ENCODE measurements at places on chromosomes 3 and 15.

DNA sequence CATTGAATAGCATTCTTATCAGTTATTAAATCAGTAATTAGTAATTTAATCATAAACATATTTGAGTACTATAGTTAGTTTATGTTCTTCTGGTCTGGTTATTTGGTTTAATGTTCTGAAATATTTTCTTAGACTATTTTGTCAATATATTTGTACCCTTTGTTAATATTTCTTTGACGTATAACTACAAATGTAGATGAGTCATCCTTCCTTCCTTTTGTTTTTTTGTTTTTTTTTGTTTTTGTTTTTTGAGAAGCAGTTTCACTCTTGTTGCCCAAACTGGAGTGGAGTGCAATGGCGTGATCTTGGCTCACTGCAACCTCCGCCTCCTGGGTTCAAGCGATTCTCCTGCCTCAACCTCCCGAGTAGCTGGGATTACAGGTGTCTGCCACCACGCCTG, 17.4 kb upstream of the EIF3J start:
- DNase-seq = no peak

DNA sequence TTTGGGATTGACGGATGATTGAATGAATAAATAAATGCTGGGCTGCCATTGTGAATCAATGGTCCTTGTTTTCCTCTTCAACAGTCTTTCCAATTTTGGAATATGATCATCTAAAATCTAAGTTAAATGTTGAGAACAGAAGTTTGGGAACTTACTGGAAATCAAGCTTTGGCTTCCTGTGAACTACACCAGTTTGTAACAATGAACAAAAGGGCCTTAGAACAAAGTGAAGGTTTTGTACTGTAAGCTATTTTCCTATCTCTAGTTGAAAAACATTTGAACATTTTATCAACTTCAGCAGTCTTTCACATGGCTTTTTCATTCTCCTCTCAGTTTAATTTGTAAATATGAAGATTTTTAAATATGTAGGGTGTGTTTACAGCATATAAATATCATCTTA, 66.3 kb downstream of the RUBCN start:
- no peak for DNase-seq

DNA sequence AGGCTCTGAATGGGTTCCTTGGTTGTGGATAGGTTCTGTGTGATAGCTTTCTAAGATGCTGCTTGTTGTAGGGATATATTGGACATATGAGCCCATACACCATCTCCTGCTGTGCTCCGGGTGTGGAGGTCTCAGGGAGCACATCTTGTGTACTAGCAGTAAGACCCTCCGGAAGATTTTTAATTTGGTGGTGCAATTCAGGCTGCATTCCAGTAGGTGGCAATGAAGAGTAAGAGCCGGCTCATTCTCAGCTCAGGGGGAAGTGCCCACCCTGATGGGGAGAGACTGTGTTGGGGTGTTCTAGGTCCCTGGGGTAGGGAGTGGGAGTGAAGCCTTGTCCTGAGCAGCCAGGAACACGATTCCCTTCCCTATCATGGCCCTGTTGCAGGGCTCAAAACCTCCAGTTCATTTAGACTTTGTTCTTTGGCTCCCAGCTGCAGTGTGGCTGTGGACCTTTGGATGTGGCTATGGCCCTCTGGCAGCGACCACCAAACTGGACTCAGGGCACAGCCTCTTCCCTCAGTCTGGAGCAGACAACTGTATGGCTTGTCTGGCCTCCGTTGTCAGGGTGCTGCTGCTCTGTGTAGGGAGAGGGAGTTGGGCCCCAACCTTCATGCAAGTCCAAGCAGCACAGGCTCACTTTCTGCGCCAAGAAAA, 104.7 kb downstream of the UNC13C start:
- DNase-seq = peak; percentile 30

GRCh38 chr3:146739203-146739671, 134.1 kb upstream of the PLSCR5 start:
- no peak for DNase-seq

GRCh38 chr15:57444877-57445513, 68.7 kb downstream of the CGNL1 start:
- DNase-seq = peak; percentile 29

DNA sequence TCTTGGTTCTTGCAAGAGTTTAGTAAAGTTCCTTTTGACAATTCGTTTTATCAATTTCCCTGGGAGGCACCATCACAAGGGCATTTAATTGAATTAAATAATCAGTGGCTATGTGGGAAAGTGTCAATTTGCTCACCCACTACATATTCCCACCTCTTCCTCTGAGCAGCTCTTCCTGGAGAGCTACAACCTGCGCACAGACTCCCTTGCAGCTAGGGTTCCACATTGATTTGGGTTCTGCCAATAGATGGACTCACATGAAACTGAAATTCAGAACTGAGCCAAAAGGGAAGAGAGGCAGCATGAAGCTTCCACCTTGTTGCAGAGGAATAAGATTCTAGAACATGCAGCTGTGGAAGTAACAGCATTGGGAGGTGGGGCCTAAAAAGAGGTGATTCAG, 94.8 kb downstream of the TLE3 start:
- DNase-seq = no peak

- DNase-seq = no peak
Observed at GRCh38 chr15:38171973-38172372, 80.7 kb upstream of the SPRED1 start.

- DNase-seq = no peak
Observed at GRCh38 chr15:73982222-73982962, 9.7 kb downstream of the STOML1 start.

- no peak for DNase-seq
Observed at GRCh38 chr15:65957451-65957850, 88.2 kb downstream of the RAB11A start.

GRCh38 chr3:136473716-136474326, 223.7 kb downstream of the PCCB start:
- DNase-seq = no peak

- DNase-seq = no peak
Observed at GRCh38 chr3:126992216-126992615, 9.3 kb downstream of the PLXNA1 start.

DNA sequence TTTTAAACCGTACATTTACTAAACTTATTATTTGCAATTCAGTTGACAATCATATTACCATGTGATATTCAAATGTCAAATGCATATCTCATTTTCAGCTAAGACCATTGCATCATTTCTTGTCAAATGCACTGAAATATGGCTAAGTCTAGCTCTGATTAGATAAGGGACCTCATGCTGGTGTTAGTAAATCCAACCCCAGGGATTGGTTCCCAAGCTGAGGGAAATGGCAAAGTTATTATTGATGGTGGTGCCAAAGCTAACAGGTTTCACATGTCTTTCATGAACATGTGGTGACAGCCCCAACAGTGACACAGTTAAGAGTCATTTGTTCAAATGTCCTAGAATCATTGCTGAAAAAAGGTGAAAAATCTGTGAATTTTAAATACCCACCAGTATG, 641.1 kb downstream of the MECOM start:
- DNase-seq = no peak

DNA sequence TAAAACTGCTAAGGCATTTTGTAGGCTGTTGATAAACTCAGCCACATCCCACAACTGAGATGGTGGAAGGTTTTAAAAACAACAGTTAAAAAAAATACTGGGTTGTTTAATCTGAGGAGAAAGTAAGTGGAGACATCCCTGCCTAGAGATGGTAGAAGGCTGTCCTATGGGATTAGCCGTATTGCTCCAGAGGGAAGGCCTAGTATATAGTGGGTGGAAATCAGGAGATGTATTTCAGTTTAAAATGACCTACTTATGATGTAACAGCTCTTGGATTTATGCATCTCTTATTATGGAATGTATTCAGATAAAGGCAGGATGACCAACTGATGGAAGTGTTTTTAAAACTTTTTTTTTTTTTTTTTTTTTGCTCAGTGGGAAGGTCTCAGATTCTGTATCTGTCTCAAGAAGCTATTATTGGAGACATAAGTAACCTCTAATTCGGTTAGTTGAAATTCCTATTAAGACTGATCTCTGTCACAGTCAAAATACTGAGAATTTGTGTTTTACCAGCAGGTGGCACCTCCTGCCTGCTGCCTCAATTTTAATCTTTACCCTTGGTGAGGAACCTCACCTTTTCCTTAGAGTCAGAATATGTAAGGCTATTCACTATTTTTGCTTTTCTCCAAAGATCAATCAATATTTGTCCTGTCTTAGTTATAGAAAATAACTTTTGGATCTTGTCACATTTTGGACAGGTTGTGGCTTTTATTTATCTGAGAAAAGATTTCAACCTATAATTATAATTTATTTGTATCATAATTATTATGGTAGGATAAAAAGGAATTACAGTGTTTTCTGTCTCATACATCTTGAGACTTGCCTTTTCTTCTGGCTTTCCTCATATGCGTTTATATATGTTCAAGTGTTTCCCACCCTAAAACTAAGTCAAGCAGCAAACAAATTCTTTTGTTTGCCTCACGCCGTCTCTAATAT, 63.0 kb downstream of the VPS8 start:
- DNase-seq = peak; percentile 49

DNA sequence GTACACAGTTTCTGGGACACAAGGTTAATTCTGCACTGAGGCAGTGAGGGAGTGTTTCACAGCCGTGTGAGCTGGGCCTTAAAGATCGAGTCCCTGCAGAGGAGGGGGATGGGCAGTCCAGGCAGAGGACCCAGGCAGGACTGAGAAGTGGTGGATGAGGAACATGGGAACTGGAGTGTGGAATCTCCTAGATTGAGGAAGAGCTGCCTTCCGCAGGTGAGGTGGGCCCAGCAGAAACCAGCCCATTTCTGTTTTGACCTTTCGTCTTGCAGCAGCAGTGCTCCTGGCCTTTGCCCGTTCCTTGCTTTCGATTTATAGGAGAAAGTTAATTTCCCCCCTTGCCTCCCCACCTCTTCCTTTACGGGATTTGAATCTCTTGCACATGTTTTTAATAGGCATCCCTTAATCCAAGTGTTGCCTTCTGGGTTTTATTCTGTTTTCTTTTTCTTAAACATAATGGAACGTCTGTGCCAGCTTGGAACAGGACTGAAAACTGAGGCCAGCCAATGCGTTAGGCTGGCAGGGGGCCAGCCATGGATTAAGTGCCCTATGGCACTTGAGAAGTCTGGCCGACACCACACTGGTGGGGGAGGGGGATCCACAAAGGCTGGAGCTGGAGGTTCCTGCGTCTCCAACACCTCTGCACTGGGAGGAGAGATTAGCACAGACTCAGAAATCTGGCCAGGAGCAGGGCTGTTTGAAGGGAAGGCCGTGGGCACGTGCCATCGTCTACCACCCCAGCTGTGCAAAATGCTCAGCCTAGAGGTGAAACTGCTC, 78.1 kb downstream of the AAGAB start:
- DNase-seq = no peak

- no peak for DNase-seq
Observed at GRCh38 chr3:188962253-188963247, 209.2 kb upstream of the TPRG1 start.

DNA sequence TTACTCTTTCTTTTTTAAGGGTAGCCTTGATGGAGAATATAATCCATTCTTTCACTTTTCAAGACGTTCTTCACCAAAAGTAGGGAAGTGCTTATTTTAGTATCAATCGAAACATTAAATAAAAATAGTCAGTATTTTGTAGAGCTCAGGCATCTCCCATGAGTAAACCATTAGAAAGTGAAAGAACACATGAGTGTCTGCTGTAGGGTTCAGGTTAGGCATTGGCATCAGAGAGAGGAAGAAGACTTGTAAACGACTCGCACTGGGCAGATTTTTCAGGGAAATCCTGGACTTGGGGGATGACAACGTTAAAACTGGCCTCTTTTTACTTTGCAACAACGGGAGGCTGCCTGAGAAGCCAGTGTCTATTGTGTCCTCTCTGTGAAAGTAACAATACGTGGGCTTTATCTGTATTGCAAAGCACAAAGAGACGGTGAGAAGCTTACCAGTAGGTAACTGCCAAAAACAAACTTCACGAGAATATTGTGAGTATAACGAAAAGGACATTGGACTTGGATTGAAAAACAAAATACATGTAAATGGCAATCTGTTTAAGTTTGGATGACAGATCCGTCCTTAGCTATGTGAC, 451.7 kb downstream of the PYDC2 start:
- no peak for DNase-seq

- DNase-seq = no peak
Observed at GRCh38 chr3:19547665-19548464, 386.2 kb downstream of the EFHB start.

GRCh38 chr3:190429681-190430080, 20.0 kb downstream of the TMEM207 start:
- no peak for DNase-seq

DNA sequence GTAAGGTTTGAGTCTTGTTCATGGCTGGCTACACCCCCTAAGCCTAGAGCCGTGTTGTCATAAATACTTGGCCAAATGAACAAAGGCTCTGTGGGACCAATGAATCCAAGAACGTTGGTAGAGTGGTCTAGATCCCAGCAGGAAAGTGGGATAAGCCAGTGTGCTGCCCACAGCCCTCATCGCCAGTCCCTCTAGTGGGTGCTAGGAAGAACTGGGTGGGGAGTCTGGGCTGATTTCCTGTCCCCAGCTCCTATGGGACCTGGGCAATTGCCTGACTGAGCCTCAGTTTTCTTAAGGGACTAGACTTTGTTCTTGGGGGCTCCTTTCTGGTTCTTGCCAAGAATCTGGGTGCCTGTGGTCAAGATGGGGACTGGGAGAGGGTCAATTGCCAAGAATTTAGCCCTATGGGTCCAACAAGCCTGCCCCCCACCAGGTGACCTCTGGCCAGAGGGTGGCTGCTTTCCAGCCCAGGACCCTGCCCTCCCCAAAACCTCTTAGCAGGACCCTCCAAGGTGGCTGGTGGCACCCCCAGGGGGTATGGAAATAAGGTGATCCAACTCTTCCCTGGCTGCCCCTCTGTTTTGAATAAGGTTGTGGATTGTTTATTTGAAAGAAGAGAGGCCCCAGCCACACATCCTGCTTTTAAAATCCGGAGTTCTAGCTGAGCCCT, 42.7 kb downstream of the SMAD6 start:
- no peak for DNase-seq

- peak; percentile 84 for DNase-seq
Observed at GRCh38 chr3:153284282-153284938, 122.4 kb downstream of the RAP2B start.

- peak; percentile 41 for DNase-seq
Observed at GRCh38 chr15:66714543-66714981, 12.5 kb downstream of the SMAD6 start.

DNA sequence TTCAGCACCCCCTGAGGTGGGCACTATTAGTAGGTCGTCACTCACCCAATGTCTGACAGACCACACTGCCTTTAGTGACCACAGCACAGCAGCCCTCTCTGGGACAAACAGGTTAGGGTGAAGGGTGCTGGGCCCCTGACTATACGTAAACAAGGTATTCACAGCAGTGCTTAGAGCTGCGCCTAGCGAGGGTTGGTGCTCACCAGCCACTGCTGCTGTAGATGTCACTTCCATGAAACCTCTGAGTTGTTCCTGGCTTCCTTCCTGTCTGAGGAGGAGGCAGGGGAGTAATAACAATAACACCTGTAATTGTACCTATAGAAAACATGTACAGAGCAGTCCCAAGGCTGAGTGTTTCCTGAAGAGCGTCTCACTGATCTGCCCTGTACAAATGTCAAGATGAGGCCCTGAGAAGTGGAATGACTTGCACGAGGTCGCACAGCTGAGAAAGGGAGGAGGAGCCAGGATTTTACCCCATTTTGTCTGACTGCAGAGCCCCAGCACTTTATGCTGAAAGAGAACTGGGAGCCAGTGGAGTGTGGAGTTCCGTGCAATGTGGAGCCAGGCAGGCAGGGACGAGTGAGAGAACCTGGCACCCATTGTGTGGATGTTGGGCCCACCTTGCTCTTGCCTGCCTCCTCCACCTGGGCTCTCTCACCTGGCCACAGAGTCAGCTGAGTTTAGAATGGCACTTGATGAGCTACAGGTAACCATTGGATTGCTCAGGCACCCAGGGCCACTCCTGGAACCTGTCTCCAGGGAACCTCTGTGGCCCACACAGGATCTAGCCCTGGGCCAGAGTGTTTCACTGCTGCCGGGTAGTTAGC, 93.8 kb downstream of the DNAJB8 start:
- DNase-seq = no peak
